Stimulated activated CD4-positive, alpha-beta T cell treated with anti-CD3 and anti-CD28 coated beads, Interleukin-15, amount 100 ng/mL, for 1 hour (primary cell): ENCODE measurements at places on chromosomes 1 and 21.

- DNase-seq: no peak
Measured at GRCh38 chr1:213484333-213484732, 433.3 kb downstream of the RPS6KC1 start.

DNA sequence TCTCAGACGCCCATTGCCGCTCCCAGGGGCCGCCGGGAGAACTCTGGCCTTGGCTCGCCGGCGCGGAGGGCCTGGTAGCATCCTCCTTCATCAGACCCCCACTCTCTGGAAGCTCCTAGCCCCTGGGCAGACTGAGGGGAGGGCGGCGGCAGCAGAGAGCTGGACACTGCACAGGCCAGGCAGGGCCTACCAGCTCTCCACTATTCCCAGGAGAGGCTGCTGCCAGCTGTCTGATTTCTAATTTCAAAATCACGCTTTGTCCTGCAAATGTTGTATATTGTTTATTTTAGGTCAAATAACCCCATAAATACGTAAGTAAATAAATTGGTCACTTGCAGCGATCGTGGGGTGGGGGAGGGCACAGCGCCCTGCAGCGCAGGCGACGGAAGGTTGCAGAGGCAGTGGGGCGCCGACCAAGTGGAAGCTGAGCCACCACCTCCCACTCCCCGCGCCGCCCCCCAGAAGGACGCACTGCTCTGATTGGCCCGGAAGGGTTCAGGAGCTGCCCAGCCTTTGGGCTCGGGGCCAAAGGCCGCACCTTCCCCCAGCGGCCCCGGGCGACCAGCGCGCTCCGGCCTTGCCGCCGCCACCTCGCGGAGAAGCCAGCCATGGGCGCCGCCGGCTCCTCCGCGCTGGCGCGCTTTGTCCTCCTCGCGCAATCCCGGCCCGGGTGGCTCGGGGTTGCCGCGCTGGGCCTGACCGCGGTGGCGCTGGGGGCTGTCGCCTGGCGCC, at the start of gene MTARC1:
MTARC1 (plus strand) TSS at position 577 of the 732 bp plus-strand sequence; CDS start at position 609, 32 bp downstream.
- DNase-seq: no peak

GRCh38 chr1:53130878-53131589, 11.4 kb downstream of the SLC1A7 start:
- no peak for DNase-seq

GRCh38 chr1:207872621-207873020, 38.3 kb downstream of the CD34 start:
- DNase-seq: no peak

DNA sequence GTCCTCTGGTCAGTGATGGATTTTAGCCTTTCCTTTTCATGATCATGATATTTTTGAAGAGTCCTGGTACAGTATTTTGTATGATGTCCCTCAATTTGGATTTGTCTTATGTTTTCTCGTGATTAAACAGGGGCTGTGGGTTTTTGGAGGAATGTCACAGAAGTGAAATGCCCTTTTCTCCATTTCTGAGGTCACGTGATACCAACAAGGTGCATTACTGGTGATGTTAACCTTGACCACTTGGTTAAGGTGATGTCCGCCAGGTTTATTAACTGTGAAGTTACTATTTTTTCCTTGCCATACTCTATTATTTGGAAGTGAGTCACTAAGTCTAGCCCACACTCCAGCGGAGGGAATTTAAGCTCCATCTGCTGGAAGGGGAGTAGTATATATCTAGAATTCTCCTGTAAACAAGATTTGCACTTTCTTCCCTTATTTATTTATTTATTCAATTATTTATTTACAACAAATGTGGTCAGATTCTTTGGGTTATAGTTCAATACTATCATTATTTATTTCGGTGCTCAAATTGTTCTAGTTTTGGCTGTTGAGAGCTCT, 123.4 kb downstream of the HIVEP3 start:
- no peak for DNase-seq

- no peak for DNase-seq
Measured at GRCh38 chr1:19877181-19877750, 4.9 kb upstream of the OTUD3 start.

GRCh38 chr1:247107694-247108093, 3.5 kb upstream of the ZNF669 start:
- no peak for DNase-seq

DNA sequence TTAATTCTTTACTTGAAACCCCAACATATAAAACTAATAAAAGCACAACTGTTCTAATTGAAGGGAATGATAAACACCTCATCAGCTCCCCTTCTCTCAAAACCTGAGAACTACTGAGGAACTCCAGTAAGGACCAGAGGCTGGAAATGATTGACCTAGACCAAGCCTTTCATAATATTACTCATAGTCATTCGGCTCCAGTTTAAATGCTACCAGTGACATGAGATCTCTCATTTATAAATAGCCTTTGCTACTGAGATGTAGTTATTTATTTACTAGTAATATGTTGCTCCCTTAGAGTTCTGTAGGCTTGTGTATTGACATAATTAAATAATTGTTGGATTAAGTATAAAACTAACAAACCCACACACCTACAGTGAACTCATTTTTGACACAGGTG, 209.8 kb upstream of the PRMT6 start:
- no peak for DNase-seq

DNA sequence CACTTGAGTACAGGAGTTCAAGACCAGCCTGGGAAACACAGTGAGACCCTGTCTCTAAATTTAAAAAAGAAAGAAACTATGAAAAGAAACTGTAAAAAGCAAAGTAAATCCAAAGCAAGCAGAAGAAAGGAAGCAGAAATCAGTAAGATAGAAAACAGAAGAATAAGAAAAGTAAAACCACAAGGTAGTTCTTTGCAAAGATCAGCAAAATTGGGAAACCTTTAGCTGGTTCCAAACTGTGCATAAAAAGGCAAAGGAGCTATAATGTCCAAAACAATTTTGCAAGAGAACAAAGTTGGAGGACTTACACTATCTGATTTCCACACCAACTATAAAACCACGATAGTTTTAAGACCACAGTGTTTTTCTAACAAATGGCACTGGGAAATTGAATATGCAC, 218.8 kb downstream of the RPS6KC1 start:
- DNase-seq: no peak

DNA sequence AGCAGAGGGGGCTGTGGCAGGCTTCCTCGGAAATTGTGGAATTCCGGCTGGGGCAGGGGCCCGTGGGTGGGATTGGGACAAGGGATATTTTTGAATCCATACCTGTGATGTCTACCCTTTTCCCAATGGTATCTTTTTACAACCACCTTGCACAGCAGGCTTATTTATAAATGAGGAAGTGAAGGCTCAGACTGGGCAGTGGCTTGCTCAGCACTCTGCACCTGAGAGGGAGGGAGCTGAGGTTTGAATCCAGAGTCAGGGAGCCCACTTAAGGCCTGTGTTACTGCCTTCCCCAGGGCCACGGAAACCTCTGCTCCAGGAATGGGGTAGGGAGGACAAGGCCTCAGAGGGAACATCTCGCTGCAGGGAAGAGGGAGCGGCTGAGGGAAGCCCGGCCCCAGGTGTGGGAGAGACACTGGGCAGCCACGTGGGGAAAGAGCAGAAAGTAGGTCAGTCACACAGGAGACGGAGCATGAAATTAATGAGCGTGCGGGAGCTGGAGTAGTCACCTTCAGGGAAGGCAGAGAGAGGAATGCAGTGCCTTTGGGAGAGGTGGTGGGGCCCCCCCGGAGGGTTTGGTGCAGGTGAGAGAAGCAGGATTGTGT, 35.4 kb upstream of the SCMH1 start:
- DNase-seq: no peak

GRCh38 chr1:181674617-181675016, 191.3 kb downstream of the CACNA1E start:
- DNase-seq: no peak

DNA sequence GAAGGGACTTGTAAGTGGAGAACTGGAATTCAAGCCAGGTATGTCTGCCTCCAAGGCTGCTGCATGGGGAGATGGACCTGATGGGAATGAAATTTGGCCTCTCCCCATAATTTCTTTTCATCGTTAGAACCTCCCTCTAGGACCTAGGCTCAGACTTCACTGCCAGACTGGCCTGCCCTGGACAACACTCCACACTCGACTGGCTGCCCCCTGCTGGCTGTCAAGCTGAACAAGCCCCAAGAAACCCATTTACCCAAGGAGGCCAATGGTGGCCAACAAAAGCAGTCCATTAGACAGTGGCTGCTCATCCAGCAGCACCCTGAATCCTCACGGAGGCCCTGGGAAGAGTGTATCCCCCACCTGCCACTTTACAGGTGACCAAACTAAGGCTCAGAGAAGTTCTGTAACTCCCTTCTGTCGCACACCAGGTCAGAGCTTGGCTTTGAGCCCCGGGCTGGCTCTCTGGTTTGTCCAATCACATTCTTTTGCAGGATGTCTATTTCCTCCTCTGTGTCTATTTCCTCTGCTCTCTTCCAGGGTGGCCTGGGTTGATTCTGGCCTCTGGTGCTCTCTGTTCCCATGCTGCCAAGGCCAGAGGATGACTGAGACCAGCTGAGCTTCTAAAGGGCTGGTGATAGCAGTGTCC, 3.8 kb downstream of the RNF186 start:
- no peak for DNase-seq

- no peak for DNase-seq
Measured at GRCh38 chr21:41763398-41763931, 3.4 kb downstream of the RIPK4 start.

DNA sequence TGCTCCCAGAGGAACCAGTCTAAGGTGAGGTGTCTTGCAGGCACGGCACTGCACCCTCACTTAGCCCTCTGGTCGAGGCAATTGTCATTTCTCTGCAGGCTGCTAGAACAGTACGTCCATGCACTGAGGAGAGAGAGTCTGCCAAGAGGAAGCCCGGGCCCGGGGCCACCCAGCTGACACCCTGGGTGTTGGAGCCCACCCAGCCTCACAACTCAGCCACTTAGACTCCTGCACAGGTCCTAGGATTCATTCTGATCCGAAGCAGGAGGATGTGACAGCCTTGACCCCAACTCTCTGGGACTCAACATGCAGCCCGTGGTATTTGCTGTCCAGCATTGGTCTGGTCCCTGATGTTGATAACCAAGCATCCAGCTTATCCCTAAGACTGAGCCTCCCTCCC, 111.9 kb downstream of the ADSS2 start:
- DNase-seq: no peak

DNA sequence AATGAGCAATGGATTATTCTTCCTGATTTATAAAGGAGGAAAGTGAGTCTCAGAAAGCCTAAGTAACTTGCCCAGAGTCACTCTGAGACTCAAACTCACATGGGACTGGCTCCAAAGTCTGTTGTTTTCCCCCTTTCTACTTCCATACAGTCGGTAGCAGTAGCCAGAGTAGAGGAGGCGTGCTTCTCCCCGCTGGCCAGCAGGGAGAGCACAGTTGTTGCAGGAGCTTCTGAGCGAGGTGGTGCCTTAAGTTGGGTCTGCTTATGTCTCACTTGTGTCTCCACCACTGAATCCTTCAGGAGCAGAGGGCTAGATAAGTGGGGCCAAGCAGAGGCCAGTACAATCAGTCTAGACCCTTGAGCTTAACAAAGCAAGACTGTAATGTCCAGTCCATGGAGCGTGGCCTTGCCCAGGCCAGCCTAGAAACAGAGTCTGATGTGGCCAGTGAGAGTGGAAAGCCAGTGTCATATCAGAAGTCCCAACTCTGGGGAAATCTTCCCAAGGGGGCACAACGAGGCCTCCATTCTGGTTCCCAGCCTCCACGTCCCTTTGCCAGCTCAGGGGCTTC, 181.9 kb downstream of the ZSCAN20 start:
- no peak for DNase-seq

- no peak for DNase-seq
Measured at GRCh38 chr1:39392851-39393573, 98.4 kb upstream of the BMP8A start.
